ENCODE measurements at places on chromosomes 1 and 21.

DNA sequence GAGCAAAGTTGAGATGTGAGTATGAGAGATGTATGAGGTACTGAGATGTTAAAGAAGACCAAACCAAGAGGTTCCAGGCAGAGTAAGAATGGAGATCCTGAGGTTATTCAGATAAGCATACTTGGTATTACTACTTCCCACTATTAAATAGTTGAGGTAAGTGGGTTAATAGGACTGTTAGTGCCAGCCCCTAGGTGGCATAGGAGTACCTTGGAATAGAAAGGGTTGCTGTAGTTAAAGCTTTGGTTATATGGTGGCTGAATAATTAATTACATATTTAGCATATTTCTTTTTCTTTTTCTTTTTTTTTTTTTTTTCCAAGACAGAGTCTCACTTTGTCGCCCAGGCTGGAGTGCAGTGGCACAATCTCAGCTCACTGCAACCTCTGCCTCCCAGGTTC lies 397.9 kb upstream of the TMPRSS15 start:
- DNase-seq = no peak

DNA sequence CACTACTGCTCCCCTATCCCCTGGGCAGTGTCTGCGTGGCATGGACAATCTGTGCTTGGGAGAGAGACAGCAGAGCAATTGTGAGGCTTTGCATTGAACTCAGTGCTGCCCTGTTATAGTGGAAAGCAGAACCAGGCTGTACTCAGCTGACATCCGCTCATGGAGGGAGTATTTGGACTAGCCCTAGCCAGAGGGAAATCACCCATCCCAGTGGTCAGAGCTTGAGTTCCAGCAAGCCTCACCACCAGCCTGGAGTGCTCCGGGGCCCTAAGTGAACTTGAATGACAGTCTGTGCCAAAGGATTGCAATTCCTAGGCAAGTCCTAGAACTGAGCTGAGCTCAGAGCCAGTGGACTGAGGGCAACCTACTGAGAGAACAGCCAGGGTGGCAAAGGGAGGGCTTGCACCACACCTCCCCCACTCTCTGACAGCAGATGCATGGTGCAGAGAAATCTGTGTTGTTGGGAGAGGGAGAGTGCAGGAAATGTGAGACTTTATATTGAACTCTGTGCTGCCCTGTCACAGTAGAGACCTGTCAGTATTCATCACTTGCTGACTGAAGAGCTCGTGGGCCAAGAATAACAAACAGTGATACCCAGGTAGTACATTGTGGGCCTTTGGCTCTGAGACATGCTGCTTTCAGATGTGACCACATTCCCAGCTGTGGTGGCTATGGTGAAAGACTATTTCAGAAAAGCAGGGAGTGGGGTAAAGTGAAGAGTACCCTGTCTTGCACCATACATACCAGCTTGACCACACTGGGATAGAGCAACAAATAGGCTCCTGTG lies 107.7 kb upstream of the SLC5A9 start:
- no peak for DNase-seq

DNA sequence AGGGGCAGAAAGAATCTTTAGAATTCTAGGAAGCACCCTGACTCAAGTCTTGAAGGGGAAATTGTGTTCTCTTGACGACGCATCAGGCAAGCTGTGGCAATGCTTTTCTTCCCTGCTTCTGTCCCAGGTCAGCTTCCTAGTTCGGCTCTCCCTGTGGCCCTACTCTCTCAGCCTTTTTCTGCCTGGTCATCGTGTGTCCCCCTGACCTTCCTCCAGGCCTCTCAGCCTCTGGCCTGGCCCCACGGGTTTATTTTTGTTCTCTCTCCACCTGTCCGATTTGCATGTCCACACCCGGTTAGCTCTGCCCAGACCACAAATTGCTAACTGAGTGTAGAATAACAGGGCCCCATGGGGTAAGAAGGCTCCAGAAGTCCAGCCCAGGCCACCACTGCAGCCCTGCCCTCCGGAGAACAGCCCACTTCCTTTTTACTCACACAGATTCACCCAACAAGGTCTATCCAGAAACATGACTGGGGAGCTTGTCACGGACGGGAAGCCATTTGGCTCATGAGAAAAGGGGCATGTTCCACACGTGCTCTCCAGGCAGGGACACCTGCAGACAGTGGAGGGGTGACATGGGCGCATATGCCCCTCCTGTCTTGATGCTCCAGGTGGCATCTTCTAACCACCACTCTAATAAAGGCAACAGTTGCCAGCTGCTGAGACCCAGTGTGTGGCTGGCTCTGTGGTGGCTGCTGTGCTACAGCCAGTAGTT lies 9.8 kb downstream of the KCNN3 start:
- DNase-seq = no peak

- DNase-seq = no peak
Observed at GRCh38 chr21:22020221-22020620, 1022.0 kb downstream of the NCAM2 start.

DNA sequence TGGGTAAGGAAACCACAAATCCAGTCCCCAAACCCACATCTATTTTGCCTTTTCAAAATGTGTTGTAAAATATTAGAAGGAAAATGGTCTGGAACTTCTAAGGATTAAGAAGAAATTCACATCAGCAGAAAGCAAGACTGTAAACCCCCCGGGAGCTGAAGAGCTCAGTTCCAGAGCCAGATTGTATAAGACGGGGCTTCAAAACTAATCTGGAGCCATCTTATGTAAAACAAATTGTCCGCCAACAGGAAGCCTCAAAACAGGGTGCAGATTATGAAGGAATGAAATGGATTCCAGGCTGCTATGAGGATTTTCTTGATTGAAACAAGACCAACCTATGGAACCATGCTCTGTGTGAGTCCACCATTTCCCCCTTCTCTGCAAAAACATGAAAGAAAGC lies 25.1 kb upstream of the HUNK start:
- DNase-seq = no peak

- no peak for DNase-seq
Observed at GRCh38 chr1:49098866-49099265, 322.2 kb upstream of the BEND5 start.

DNA sequence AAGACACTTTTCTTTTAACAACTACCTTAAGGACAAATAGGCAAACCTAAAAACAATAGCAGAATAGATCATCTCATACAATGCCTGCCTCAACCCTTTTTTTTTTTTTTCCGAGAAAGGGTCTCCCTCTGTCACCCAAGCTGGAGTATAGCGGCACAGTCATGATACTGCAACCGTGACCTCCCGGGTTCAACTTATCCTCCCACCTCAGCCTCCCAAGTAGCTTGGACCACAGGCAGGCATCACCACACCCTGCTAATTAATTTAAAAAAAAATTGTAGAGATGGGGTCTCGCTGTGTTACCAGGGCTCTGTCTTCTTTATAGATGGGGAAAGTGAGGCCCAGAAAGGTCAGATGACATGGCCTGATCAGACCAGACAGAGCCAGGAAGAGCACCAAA lies 7.9 kb downstream of the SH3BGRL3 start:
- DNase-seq = no peak

- DNase-seq = no peak
Observed at GRCh38 chr1:17081439-17081838, 27.6 kb upstream of the SDHB start.

GRCh38 chr1:218499011-218499691 lies 154.0 kb downstream of the TGFB2 start:
- DNase-seq = no peak

DNA sequence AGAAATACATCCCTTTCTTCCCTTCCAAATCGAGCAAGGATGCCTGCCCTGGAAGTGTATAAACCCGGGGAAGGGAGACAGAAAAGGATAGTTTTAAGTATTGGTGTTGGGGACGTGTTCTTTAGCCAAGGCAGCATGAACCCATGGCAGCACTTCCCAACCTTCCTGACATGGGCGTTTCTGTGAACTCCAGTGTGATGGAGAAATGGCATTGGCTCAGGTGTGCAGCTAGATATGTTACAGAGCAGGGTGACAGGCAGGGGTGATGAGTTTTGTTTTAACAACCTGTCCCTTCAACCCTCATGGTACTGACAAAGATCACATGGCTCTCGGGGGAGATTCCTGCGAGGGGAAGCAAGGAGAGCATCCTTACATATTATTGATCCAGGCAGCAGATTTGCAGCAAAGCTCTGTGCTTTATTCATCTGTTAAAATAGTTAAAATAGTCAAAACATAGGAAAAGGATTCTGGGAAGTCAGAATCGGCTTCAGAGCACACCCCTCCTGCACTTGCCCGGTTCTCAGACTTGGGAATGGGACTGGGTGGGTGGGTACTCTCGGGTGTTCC lies 4.0 kb downstream of the MX1 start:
- DNase-seq = no peak

DNA sequence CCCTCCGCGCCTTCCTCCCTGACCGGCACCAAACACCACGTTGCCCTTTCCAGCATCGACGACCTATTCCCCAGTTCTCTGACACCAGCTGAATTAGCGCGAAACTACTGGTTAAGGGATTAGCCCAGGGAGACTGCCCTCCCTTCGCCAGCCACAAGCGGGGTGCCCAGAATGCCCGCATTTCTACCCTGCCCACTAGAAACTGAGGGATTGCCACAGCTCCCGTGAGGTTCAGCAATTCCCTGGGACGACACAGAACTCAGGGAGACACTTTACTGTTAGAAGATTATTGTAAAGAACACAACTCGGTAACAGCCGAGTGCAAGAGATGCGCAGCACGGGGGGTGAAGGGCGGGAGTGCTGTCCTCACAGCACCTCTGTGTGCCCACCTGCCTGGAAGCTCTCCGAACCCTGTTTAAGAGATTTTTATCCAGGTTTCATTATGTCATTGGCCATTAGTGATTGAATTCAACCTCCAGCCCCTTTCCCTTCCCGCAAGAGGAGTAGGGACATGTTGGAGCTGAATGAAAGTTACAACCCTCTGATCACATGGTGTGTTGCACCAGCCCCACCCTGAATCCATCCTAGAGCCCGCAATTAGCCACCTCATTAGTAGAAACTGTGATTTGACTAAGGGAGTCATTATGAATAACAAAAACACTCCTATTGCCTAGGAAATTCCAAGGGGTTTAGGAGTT lies 15.8 kb upstream of the RIPPLY3 start:
- DNase-seq = no peak

DNA sequence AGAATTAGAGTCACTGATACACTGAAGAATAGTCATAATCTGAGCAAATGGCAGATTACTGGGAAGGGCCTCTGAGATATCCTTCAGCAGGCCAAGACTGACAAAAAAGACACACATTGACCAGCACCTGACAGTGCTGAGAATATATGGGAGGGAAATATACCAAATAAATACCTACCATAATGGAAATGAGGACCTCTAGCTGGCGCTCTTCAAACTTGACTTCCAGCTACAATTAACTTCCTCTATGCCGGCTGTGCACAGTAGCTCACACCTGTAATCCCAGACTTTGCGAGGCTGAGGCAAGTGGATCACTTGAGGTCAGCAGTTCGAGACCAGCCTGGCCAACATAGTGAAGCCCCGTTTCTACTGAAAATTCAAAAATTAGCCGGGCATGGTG lies 69.5 kb downstream of the NPHS2 start:
- no peak for DNase-seq

DNA sequence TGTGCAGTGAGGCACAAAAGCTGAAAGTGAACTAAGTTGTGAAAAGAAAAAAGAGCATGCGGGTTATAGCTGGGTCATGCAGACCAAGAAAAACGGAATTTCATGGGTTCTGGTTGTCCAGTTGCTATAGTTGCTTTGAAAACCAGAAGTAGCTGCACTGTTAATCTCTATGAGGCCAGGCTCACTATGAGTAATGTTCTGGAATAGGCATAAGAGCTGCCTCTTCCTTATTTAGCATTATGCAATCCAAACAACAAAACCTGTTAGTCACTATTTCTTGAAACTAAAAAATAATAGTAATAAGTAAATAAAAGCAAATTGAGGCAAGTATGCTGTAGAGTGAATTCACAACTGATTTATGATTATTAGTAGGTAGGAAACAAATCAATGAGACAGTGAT lies 1383.7 kb downstream of the MRPL39 start:
- no peak for DNase-seq

DNA sequence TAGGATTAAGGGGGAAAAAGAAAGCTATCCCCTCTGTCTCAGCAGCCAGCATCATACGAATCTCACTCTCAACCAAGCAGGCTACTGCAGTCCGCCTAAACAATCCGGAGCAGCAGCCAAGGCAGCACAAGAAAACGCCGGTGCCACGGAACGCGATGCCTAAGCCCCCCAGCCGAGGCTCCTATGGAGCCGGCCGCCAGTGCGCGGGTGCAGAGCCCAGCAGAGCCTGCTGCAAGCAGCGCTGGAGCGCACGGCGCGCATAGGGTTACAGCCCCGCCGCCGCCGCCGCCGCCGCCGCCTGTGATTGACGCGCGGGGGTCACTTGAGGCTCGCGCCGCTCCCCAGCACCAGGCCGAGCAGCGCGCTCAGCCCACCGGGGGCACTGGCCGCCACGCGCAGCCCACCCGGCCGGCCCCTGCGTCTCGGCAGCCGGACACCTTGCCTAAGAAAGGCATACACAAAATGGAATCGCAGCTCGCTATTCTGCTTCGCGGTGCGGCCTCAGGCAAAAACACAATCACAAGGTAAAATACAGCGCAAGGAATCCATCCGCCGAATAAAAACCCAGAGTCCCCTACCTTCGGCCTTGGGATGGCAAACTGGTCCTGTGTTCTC lies 780 bp downstream of the HIVEP3 start:
- DNase-seq = no peak

- DNase-seq = no peak
Observed at GRCh38 chr1:18711536-18712251, 81.0 kb downstream of the PAX7 start.

DNA sequence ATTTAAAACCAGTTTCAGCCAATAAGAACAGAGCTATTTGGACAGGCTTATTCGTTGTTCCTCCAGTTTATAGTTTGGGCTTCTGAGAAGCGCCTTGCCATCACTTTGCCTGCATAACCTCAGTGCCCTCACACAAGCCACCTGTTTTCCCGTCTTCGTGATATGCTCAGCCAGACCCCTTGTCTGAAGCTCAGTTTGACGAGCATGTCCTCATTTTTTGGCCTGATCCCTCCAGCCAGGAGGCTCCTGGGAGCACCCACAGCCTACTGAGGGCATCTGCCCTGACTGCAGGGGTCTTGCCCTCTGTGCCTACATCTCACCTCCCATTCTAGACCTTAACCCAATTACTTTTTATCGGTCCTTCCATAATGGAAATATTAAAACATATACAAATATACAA lies 95.3 kb downstream of the ADARB1 start:
- no peak for DNase-seq

DNA sequence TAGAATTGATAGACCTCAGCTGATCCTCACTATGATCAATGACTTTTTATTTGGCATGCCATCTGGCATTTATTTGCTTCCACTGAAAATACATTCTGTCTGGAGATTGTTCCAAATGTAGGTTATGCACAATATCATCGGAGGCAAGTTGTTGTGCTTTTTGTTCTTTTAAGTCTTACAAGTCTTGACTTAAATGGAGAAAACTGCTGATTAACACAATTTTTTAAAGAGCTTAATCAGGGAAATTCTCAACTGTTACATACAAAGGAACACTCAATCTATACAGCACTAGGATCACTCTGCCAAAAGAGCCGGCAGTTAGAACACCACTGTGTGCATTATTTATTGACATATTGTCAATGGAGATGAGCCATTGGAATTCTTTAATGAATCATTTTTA lies 19.2 kb downstream of the CYYR1 start:
- DNase-seq = no peak

GRCh38 chr1:30085811-30086770 lies 637.3 kb downstream of the MATN1 start:
- DNase-seq = no peak
